GF-D8 (cell line): ENCODE measurements at places on chromosomes 6 and 20.

- no peak for DNase-seq
These were observed 31.5 kb upstream of the FKBP1A start for GRCh38 chr20:1424336-1424735.

DNA sequence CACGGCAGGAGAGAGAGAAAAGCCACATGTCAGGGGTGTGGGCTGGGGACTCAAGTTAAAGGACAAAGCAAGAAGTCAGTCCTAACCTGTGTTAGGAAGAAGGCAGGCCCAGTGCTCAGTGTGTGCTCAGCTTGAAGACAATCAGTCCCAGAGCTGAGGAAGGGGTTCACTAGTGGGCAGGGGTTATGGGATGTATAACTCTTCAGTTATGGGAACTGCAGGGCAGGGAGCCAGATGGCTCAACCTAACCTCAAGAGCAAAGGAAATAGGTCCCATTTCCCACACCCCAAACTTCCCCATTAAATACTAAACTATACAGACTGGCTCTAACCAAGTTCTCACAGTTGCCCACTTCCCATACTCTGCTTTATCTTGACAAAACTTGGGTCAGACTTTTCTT lies 7.4 kb upstream of the SSTR4 start:
- peak; percentile 66 for DNase-seq

DNA sequence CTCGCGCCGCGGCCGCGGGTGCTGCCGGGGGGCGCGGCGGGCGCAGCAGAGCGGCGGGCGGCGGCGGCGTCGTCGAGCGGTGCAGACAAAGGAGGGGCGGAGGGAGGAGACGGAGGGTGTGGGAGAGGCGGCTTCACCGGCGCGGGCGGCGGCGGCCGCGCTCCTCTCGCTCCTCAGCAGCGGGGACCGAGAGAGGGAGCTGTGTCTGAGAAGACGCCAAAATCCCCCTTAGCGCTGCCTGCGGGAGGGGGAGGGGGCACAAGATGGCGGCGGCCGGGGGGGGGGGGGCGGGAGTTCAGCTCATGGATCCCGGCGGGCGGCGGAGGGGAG lies 296 bp downstream of the ADNP start:
- DNase-seq, result no peak

DNA sequence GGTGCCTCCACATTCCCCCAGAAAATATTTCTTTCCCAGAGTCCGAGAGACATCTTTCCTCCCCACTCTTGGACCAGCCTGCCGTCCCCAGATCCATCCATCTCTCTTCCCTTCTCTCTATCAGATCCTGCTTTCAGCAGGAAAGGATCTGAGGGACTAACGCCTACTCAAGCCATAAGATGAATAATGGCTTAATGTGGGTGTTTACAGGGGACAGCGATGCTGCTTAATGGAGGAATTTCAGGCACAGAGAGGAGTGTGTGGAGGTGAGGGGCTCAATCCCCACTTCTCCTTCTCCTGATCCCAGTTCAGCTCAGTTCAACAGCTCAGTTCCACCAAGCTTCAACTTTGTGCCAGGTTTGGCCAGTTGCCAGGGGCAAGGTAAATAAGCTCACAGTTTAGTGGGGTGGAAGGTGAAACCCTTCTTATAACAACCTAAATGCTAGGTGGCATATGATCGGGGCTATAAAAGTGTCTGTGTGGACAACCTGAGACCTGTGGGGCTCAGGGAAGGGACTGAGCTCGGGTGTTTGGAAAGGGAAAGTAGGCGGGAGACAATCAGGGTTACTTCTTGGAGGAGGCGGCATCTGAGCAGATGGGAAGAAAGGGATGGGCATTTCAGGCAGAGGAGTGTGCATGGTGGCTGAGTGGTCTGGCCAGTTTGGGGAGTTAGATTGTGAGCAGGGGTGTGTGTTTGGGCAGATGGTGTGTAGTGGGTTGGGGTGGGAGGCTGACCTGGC lies 55.8 kb downstream of the CDH22 start:
- no peak for DNase-seq

DNA sequence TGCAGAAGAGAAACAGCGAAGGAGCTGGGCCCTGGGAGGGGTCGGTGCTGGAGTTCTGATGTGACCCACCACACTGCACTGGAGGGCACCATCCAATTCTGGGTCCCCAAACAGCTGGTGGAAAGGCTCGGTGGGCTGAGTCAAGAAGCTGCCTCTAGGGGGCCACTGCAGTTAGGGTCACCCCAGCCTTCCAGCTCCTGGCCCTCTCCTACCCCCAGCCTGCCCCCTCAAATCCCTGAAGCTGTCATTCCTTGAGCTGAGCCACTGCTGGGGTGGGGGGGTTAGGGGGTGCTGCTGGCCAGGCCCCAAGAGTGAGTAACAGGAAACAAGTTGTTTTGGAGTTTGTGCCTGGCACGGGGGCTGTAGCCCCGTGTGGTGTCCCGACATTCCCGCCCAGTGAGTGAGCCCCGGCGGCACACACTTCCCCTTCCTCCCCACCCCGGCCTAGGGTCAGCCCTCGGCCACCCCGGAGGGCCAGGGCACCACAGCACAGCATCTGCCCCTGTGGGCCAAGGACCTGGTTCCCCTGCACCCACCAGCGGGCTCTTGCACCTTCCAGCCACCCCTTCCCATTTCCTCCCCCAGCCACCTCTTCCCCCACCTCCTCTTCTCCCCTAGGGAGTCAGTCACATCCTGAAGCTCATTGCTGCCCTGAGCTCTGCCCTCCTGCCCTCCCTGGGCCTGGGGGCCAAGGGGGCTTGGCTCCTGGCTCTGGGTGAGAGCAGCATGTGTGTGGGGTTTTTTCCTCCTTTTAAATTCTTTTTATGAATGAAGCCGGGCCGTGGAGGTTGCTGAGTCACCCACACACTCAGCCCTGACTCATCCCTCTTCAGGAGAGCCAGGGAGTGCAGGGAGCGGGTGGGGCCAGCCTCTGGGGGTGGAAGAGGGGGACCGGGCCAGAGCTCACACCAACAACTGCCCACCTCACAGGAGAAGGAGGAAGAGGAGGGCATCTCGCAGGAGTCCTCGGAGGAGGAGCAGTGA lies 4.6 kb downstream of the SMIM29 start:
- DNase-seq, result no peak

DNA sequence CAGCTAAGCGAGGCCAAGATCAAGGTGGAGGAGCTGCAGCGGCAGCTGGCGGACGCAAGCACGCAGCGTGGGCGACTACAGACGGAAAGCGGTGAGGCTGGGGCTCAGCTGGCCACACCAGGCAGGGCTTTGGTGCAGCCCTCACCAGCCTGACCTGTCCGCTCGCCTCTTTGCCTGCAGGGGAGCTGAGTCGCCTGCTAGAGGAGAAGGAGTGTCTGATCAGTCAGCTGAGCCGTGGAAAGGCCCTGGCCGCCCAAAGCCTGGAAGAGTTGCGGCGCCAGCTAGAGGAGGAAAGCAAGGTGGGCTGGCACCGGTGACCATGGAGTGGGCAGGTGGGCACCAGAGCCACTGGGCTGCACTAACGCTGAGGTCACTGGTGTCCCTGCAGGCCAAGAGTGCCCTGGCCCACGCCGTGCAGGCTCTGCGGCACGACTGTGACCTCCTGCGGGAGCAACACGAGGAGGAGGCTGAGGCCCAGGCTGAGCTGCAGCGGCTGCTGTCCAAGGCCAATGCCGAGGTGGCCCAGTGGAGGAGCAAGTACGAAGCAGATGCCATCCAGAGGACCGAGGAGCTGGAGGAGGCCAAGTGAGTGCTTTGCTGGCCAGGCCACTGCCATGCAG lies 42.8 kb downstream of the MYH7B start:
- no peak for DNase-seq

- DNase-seq, result no peak
These were observed 154.4 kb downstream of the DTNBP1 start for GRCh38 chr6:15508441-15508871.

- no peak for DNase-seq
These were observed 93.5 kb upstream of the MLN start for GRCh38 chr6:33897189-33897780.

- DNase-seq, result no peak
These were observed 7.9 kb downstream of the ZMYND8 start for GRCh38 chr20:47348539-47349142.

GRCh38 chr20:62303340-62304226 lies 786 bp downstream of the ADRM1 start:
- no peak for DNase-seq

DNA sequence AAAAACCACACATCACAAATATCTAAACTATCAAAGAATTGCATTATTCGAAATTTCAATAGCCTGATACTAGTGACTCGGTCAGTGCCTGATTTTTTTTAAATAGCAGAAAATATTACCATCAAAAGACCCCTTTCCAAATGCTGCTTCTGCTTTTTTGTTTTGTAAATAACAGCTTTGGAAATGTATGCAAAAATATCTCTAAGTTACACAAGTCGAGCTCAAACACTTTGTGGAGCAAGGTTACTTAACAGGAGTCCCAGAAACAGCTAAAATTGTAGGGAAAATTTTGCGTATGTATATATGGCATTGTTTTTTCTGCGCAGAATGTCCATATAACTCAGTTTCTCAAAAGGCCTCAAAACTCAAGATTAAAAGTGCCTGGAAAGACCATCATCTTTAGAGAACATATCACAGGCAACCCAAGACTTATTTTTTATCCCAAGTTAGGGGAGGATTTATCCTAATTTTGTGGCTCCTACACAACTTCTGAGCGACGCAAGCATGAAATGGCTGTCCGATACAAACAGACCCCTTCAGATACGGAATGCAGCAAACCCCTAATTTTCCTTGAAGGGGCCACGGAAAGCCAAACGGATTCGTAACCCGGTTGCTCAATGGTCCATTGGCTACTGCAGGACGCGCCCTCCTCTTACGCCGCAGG lies 1.3 kb downstream of the CEP85L start:
- DNase-seq, result no peak

DNA sequence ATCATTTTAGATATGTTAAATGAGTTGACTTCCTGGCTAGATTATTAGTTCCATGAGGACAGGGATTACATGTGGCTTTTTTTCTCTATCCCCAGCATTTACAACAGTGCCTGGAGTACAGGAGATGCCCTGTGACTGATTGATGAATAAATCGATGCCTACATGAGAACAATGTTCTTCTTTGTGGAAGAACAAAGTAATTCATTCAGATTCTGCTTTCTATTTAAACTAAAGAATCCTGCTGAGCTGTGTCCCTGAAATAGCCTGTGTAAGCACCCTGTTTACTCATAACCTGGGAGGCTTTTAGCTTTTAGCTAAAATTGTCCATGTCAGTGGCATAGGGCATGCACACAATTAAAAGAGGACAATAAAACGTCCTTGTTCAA lies 125.1 kb upstream of the BTBD3 start:
- no peak for DNase-seq

DNA sequence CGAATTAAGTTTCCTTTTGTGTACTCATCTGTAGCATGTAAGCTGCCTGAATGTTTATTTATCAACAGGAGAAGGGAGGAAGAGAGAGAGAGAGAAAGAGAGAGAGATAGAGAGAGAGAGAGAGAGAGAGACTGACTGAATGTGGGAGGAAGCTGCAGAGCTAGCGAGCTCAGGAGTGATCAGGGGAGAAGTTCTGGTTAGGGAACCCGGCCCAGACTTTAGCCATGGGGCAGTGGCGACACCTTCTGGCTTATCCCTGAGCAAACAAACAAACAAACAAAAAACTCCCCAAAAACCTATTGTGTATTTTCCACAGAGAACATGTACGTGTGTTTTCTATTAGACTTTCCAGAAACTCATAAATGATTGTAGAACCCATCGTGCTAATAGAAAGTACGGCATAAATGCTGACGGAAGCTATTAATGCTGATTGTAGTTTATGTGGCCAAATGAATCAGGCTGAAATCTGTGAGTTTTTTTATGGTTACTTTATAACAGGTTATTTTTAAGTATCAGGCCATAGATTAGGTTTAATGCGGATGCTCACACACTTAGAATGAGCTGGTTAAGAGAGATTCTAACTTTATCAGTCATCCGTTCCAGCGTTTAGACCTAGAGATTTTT lies 92.8 kb downstream of the CLIC5 start:
- DNase-seq, result no peak

- DNase-seq, result no peak
These were observed 60.0 kb upstream of the BTN3A2 start for GRCh38 chr6:26304797-26305640.

- no peak for DNase-seq
These were observed 176.2 kb upstream of the SASH1 start for GRCh38 chr6:148166339-148166968.

DNA sequence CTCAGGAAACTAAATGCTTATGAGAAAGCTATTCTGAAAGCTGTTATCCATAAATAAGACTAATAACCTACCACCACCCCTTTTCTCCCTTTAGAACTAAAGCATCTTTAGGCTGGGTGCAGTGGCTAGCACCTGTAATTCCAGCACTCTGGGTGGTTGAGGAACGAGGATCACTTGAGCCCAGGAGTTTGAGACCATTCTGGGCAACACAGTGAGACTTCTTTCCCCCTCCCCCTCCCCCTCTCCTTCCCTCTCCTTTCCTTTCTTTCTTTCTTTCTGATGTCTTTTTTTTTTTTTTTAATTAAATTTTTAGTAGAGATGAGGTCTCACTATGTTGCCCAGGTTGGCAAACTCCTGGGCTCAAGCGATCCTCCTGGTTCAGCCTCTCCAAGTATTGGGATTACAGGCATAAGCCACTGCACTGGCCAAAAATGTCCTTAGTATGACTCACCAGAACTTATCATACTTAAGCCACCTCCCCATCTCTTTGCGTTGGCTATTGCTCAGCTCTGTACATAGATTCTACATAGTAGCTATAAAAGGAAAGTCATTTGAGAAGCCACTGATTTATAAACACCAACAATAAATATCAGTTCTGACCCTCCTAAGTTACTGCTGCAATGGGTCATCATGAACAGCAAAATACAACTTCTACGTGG lies 54.8 kb upstream of the SPDEF start:
- DNase-seq, result no peak

GRCh38 chr20:43545837-43546578 lies 12.8 kb upstream of the SGK2 start:
- DNase-seq, result no peak
